GM03348 (cell line): ENCODE measurements at places on chromosomes 4 and X.

- DNase-seq = no peak
Measured at GRCh38 chrX:56947699-56948098, 47.6 kb downstream of the SPIN3 start.

DNA sequence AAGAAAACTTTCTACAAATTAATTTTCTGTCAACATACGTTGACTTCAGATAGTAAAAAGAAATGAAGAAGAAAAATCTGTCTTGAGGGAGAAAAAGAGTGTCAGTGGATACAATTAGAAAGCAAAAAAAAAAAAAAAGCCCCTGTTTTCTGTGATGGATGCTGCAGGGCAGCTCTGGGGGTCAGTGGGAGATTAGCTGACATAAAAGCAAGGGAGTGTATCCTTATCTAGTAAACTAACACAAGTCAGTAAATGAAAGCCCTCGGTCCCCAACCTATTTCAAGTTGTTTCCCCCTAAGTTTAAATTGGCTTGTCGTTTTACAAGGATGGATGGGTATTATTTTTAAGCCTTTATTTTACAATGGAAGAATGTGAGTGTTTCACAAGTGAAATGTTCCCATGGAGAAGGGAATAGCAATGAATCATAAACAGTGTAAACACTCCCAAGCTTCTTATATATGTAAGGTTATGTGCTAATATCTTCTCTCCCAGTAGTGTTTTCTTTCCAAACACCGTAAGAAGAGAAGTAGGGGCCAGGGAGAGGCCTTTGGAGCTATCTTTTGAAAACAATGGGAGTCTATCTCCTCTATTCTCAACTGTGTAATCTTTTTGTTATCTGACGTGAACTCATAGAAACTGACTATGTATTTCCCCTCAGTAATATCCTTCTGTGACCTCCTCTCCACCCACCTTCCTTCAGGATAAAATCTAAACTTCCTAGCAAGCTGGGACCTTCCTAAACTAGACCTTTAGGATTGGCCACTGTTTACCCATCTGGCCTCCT is 347.7 kb downstream of the FBXO8 start:
- no peak for DNase-seq

DNA sequence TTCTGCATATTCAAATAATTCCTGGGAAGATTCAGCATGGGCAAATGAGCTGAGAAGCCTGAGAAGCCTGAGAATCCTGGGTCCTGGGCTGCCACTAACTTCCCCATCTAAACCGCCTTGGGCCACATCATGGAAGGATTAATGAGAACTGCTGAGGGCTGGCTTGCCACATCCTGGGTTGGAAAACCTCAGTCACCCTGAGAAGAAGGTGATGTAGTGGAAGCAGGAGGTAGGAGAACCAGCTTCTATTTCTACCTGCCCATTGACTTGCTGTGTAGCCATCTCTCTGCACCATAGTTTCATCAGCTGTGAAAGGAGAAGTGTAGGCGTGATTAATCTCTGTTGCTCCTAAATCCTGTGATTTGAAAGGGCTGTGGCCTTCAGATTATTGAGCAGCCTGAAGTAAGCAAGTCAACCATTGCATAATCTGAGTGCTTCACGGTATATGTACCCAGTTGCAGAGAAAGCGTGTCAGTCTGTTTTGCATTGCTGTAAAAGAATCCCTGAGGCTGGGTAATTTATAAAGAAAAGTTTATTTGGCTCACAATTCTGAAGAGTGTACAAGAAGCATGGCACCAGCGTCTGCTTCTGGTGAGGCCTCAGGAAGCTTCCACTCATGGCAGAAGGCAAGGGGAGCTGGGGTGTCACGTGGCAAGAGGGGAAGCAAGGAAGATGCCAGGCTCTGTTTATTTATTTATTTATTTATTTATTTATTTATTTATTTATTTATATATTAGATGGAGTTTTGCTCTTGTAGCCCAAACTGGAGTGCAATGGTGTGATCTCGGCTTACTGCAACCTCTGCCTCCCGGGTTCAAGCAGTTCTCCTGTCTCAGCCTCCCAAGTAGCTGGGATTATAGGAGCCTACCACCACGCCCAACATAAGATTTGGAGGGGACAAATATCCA is 140.9 kb upstream of the ATP6AP2 start:
- no peak for DNase-seq

GRCh38 chrX:31653422-31653821 is 581.6 kb upstream of the FTHL17 start:
- no peak for DNase-seq

- DNase-seq = no peak
Measured at GRCh38 chrX:128848374-128848773, 674.9 kb downstream of the SMARCA1 start.

GRCh38 chr4:78621395-78621794 is 69.8 kb downstream of the ANXA3 start:
- DNase-seq = no peak

DNA sequence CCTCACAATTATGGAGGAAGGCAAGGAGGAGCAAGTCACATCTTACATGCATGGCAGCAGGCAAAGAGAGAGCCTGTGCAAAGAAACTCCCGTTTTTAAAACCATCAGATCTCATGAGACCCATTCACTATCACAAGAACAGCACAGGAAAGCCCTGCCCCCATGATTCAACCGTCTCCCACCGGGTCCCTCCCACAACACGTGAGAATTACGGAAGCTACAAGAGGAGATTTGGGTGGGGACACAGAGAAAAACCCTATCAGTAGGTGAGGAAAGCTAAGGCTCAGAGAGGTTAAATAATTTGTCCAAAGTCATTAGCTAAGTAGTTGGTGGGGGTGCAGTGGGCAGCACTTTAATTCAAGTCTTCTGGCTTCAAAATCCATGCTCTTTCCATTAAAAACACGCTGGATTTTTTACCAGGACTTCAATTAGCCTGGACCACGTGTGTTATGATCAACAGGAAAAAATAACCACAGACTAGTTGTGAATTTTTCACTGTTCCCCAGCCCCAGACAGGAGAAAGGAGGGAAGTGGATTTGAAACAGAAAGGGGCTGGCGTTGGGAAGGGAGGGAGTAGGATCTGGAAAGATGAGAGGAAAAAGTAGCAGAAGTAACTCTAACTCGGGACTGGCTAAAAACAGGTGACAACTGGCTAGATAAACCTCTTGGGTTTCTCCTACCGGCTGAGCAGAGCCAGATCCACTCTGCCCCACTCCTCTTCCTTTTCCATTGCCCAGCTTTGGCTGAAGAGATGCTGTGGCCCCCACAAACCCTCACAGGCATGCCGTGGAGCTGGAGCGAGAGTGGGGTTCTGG is 986 bp downstream of the MTMR8 start:
- no peak for DNase-seq

DNA sequence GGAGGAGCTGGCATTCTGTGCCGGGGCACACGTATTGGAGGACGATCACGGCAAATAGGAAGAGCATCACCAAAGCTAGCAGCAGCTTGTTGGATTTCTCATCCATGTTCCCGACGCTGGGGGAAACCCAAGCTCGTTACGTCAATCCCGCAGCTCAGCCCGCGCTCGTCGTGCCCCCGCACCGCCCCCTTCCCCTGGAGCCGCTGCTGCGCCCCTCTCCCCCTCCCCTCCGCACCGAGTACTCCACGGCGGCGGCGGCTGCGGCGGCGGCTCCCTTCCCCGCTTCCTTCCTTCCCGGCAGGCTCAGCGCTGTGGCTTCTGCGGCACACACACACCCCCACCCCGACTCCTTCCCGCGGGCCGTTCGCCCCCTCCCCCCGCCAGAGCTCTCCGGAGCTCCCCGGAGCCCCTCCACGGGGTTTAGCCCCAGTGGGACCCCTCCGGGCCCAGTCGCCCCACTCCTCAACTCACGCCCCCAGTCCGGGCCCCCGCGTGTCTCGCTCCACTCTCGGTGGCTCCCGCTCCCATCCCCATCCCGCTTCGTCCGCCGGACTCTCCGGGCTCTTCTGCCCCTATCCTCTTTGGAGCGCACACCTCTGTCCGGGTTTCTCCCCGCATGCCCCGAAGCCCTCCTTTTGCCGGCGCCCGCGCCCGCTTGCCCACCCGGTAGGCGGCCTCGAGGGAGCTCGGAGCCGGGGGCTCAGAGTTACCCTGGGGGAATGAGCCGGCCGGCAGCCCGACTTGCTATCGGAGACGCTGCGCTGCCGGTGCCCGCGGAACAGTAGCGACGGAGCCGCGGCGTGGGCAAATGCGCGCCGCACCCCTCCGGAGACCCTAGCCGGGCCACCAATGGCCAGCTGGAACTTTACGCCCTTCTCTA is 978 bp downstream of the HS6ST2 start:
- DNase-seq = peak; percentile 9

DNA sequence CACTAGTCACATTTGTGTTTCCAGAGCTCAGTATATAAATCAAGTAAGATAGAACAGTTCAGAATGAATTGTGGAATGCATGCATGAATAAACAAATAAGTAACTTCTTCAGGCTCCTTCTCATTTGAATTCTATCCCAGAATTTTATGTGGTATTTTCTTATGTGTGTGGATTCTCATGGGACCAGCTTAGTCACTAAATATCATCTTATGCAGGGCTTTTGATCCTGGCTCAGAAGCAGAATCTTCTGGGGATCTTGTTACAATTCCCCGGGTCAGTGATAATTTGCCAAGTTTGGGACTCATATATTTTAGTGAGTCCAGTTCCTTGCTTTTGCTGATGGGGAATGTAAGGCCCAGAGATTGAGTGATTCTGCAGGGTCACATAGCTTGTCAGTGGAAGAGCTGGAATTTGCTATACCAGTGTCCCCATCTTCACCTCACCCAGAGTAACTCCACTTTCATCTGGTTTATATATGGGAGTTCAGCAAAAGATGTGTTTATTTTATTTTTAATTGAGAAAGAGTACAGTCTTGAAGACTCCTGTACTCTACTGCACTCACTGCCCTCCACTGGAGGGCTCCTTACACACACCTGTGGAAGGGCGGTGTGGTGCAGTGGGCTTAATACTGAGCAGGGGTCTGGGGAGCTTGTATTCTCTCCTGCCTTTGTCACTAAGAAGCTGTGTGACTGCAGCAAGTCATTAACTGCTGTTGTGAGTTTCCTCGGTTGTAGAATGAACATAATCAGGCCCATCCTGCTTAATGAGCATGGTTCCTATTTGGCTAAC is 198.2 kb upstream of the CXorf66 start:
- peak; percentile 11 for DNase-seq

- DNase-seq = no peak
Measured at GRCh38 chr4:110055158-110055768, 142.6 kb downstream of the EGF start.

DNA sequence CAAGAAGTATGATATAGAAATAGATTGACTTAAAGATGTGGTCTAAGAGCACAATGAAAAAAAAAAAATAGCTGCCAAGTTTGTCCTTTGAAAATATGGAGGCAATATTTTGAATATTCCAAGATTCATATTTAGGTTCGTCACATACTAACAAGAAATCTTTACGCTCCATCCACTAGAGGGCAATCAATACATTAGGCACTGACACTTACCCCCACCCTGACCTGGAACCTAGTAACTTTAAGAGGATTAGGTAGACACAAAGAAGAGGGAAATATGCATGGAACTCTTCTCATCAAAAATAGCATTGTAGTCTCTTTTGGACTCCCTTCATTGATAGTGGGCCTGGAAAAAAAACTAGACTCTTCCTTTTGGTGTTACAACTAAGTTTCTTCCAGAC is 1108.1 kb downstream of the PCDH19 start:
- no peak for DNase-seq

DNA sequence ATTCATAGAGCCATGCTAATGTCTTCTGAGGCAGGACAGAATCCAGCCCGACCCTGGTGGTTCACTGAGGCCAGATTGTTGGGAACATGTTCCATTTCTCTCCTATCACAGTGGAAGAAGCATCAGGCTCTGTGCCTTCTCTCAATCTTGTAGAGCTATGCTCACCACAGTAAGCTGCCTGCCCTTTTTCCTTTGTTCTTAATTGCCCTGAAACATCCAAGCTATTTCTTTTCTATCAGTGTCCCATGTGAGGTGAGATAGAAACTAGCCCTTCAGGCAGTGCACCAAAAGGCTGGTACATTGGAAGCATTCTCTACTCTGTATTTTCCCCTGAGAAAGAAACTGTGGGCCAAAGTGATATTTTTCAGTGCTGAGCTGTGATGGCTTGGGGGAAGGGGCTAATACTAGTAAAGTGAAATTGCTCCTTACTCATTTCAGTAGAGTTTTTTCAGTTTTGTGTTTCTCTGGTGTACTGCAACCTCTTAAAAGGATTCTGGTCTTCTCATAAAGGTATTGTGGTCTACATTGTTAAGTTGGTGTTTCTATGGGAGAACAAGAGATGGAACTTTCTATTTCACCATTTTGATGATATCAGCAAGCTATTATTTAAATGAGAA is 611.2 kb downstream of the RPA4 start:
- DNase-seq = no peak

DNA sequence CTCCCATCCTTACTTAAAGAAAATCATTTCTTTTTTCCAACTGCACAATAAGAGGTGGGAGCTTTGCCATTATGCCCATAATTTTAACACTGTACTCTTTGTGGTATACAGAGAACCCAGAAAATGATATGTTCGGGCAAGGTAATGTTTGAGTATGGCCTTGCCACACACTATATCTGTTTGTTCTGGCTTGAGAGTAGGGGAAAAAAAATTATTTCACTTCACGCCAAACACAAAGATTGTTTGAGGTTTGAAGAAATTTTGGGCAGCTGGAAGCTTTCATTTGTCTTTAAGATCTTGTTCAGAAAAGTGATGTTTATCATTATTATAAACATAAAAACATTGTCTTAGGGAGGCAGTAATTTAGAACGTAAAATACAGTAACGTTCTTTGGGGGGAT is 115.4 kb upstream of the NAP1L5 start:
- DNase-seq = no peak

GRCh38 chrX:37638047-37638446 is 47.5 kb upstream of the XK start:
- DNase-seq = no peak

DNA sequence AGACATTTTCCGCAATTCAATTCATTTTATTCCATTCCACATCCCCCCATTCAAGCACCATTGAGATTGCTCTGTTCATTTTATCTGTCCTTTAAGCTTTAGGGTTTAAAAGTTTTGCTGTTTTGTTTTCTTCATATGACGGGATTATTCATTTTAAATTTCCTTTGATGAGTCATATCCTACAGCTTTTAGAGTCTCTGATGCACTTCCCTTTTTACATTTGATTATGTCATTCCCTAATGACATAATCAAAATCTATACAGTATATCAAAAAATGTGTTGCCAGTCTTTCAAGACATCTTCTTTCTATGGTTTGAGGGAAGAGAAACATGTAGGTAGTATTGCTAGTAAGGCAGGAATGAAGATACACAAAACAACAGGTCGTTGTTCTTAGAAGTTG is 456.3 kb downstream of the PDGFC start:
- no peak for DNase-seq

GRCh38 chr4:103074744-103075434 is 1.7 kb downstream of the SLC9B2 start:
- DNase-seq = no peak

GRCh38 chr4:92263010-92263409 is 40.8 kb upstream of the GRID2 start:
- no peak for DNase-seq

DNA sequence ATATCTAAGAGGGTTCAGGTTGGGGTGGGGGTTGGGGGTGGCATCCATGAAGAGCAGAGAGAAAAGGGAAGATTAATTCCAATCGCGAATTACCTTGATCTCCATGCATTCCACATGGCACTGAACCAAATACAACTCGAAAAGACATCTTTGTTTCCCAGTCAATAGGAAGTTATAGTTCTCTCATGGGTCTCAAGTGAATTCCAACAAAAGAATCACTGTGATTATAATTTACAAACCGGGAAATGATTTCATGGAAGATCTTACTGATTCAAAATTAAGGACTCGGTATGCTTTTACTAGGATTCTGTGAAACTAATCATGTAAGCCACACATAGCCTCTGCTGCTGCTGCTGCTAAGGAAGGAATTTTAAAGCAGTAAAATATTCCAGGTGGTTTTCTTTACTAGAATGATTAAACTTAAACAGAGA is 26.6 kb upstream of the AMELX start:
- no peak for DNase-seq
